Keratinocyte (primary cell): ENCODE measurements at places on chromosomes 2 and 18. TPM values are rescaled to one million over a fixed set of nuclear protein-coding genes. Genes with fewer than 3 reads are reported as not detected.

Gene HOXD12
- not detected in 3 replicates for polyA plus RNA-seq

GRCh38 chr2:181684454-181685149 is 4.3 kb upstream of the NEUROD1 start:
- no peak for DNase-seq
- H3K36me3 ChIP-seq: no peaks in the 10 kb centered on the region
- peaks cover 6% of the 10 kb centered on the region for H3K4me1 ChIP-seq
- H3K4me3 ChIP-seq: no peak overlapping the region
- no peak overlapping the region for H3K27ac ChIP-seq

GRCh38 chr2:98940102-98940501 is 4.1 kb upstream of the CRACDL start:
- no peak overlapping the region for H3K27ac ChIP-seq
- no peaks in the 10 kb centered on the region for H3K36me3 ChIP-seq
- H3K27me3 ChIP-seq: peaks cover 26% of the 10 kb centered on the region
- H3K4me1 ChIP-seq: peaks cover 5% of the 10 kb centered on the region
- no peak for DNase-seq
- no peak overlapping the region for H3K4me3 ChIP-seq

- DNase-seq: no peak
- H3K27ac ChIP-seq: no peak overlapping the region
- H3K27me3 ChIP-seq: no peaks in the 10 kb centered on the region
- no peak overlapping the region for H3K4me3 ChIP-seq
Observed at GRCh38 chr2:157468931-157469708, 25.2 kb upstream of the CYTIP start.

DNA sequence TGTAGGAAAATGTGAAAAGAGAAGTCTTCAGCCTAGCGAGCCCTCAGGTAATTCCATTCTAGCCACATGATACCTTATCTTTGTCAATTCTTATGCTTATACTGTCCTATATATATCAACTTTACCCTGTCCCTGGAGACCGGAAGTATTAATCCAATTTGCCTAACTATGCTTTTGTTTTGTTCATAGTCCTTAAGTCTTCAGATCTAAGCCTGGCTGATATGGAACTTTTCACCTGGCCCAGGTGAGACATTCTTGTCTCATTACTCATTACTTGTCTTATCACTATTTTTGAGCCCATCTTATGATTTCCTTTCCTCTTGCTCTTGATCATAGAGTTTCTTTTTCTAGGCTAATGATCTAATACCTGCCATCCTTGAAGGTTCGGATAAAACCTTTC is 194.1 kb upstream of the FANCL start:
- no peak overlapping the region for H3K27ac ChIP-seq
- H3K27me3 ChIP-seq: no peaks in the 10 kb centered on the region
- no peak overlapping the region for H3K4me3 ChIP-seq
- no peak for DNase-seq
- H3K36me3 ChIP-seq: no peaks in the 10 kb centered on the region

DNA sequence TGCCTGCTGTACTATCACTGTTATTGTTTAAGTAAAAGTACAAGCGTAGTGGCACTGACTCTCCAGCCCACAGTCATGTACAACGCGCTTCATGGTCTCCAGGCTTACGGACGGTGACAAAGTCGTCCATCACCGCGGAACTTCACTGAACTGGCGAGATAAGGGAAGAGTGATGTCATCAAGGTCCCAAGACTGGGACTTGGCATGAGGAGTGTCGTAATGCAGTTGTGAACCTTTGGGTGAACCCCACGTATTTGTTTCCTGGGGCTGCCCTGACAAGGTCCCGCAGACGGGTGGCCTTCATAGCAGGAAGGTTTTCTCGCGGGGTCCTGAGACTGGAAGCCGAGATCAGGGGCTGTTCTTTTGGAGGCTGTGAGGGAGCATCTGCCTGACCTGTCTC is 17.3 kb downstream of the NFATC1 start:
- DNase-seq: no peak
- H3K27ac ChIP-seq: no peak overlapping the region
- H3K36me3 ChIP-seq: no peaks in the 10 kb centered on the region
- H3K27me3 ChIP-seq: no peaks in the 10 kb centered on the region
- no peaks in the 10 kb centered on the region for H3K4me1 ChIP-seq
- no peak overlapping the region for H3K4me3 ChIP-seq

Gene SGPP2
- 0.76 to 7.3 TPM (median 2.6 TPM) in 3 replicates for polyA plus RNA-seq

- no peaks in the 10 kb centered on the region for H3K36me3 ChIP-seq
- H3K27ac ChIP-seq: no peak overlapping the region
- no peaks in the 10 kb centered on the region for H3K27me3 ChIP-seq
- no peaks in the 10 kb centered on the region for H3K4me1 ChIP-seq
Observed at GRCh38 chr18:57014772-57015413, 132.0 kb upstream of the BOD1L2 start.

Gene BMP10
- polyA plus RNA-seq: 0.05 TPM in 1 of 3 replicates, not detected in the others

- no peak overlapping the region for H3K4me3 ChIP-seq
- no peaks in the 10 kb centered on the region for H3K4me1 ChIP-seq
- no peak overlapping the region for H3K27ac ChIP-seq
- no peaks in the 10 kb centered on the region for H3K27me3 ChIP-seq
- no peak for DNase-seq
Observed at GRCh38 chr2:204415406-204416181, 129.7 kb upstream of the PARD3B start.

Gene MYO5B
- polyA plus RNA-seq: 6.5 to 7.7 TPM (median 6.8 TPM) in 3 replicates

GRCh38 chr2:52810460-52810859 is 957.1 kb upstream of the CHAC2 start:
- H3K36me3 ChIP-seq: no peaks in the 10 kb centered on the region
- no peaks in the 10 kb centered on the region for H3K27me3 ChIP-seq
- H3K27ac ChIP-seq: no peak overlapping the region
- no peaks in the 10 kb centered on the region for H3K4me1 ChIP-seq
- H3K4me3 ChIP-seq: no peak overlapping the region

- H3K4me1 ChIP-seq: peaks cover 19% of the 10 kb centered on the region
- no peaks in the 10 kb centered on the region for H3K27me3 ChIP-seq
- H3K27ac ChIP-seq: peak overlapping the region; percentile 97
- no peak for DNase-seq
Observed at GRCh38 chr2:61887717-61888266, 664 bp downstream of the CCT4 start.

Gene ITPRID2
- polyA plus RNA-seq: 86.3 to 146 TPM (median 91.4 TPM) in 3 replicates

DNA sequence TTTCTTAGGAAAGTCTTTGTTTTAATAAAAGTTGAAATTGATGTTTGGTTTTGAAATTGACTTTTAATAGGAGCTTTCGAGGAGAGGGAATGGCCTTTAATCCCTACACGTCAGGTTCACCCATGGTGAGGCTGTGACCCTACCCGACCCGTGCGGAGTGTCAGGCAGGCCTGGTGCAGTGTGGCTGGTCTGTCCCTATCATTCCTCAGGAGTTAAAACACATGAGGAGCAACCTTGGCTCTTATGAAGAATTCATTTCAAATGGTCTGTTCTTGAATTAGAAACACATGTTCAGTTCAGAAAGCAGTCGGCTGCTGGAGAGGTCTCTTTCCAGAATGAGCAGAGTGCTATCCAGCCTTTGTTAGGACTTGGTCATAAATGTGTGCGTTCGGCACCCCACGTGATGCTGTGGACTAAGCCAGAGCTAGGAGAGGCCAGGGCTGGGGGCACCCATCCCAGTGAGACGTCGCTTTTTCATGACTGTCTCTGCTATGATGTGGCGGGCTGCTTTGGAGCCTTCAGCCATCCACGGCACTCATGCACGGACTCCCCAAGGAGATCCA is 54.7 kb downstream of the EMILIN2 start:
- H3K27me3 ChIP-seq: peaks cover 30% of the 10 kb centered on the region
- no peak overlapping the region for H3K4me3 ChIP-seq
- DNase-seq: no peak

DNA sequence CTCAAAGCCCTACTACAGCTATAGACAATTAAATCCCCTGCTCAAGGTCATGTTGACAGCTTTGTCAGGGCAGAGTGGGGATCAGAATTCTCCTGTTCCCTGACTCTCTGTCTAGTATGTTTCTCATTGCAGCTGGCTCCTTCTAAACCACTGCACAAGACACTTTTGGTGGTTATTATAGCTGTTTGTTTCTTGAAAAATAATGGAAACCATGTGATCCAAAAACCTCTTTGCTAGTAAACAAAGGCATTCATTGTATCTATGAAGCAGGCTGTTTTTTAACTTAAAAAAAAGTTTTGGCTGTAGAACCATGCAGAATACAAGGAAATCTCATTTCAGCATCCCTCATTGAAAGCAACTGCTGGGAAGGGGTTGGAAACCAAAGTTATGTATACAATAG is 352.5 kb upstream of the EPHA4 start:
- no peaks in the 10 kb centered on the region for H3K36me3 ChIP-seq
- DNase-seq: no peak
- no peaks in the 10 kb centered on the region for H3K4me1 ChIP-seq
- H3K27ac ChIP-seq: no peak overlapping the region
- no peaks in the 10 kb centered on the region for H3K27me3 ChIP-seq

Gene SLC38A11
- not detected in 3 replicates for polyA plus RNA-seq

- DNase-seq: no peak
- peaks cover 23% of the 10 kb centered on the region for H3K4me1 ChIP-seq
- H3K27me3 ChIP-seq: no peaks in the 10 kb centered on the region
- H3K36me3 ChIP-seq: no peaks in the 10 kb centered on the region
- H3K4me3 ChIP-seq: no peak overlapping the region
Observed at GRCh38 chr18:11983592-11983991, 2.3 kb downstream of the IMPA2 start.

GRCh38 chr18:53991202-53991601 is 233.3 kb downstream of the MBD2 start:
- no peak overlapping the region for H3K27ac ChIP-seq
- H3K4me1 ChIP-seq: no peaks in the 10 kb centered on the region
- no peaks in the 10 kb centered on the region for H3K36me3 ChIP-seq

DNA sequence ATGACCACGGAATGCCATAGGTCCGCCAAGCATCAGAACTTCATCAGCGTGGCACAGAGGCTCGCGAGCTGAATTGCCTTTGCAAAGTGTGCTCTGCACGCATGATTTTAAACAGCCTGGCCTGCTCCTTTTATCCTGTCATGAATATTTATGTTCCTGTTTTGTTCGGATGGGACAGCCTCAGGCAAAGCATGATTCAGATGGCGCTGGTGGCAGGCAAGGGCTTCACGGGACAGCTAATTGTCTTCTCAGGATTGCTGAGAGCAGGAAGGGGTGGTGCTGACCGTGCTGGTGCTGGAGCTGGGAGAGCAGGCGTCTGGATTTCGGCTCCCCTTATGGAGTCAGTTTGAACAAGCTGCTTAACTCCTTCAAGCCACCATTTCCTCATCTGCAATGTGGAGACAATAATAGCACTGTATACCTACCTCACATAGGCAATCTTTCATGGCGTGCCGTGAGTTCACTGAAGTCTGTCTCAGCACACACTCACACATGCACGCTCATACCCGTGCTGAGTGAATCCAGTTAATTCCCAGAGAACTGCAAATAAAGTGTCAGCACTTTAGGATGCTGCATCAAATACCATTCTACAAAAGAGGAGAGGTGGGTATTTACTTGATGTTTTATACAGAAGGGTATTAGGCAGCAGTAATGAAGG is 79.7 kb upstream of the APCDD1 start:
- H3K4me3 ChIP-seq: peak overlapping the region; percentile 6
- DNase-seq: peak; percentile 35
- H3K4me1 ChIP-seq: peaks cover 16% of the 10 kb centered on the region
- no peaks in the 10 kb centered on the region for H3K27me3 ChIP-seq
- no peaks in the 10 kb centered on the region for H3K36me3 ChIP-seq

- H3K27ac ChIP-seq: no peak overlapping the region
- no peaks in the 10 kb centered on the region for H3K36me3 ChIP-seq
- H3K4me3 ChIP-seq: no peak overlapping the region
- peaks cover 43% of the 10 kb centered on the region for H3K4me1 ChIP-seq
- DNase-seq: no peak
Observed at GRCh38 chr2:54061272-54061671, 54.1 kb upstream of the ACYP2 start.

DNA sequence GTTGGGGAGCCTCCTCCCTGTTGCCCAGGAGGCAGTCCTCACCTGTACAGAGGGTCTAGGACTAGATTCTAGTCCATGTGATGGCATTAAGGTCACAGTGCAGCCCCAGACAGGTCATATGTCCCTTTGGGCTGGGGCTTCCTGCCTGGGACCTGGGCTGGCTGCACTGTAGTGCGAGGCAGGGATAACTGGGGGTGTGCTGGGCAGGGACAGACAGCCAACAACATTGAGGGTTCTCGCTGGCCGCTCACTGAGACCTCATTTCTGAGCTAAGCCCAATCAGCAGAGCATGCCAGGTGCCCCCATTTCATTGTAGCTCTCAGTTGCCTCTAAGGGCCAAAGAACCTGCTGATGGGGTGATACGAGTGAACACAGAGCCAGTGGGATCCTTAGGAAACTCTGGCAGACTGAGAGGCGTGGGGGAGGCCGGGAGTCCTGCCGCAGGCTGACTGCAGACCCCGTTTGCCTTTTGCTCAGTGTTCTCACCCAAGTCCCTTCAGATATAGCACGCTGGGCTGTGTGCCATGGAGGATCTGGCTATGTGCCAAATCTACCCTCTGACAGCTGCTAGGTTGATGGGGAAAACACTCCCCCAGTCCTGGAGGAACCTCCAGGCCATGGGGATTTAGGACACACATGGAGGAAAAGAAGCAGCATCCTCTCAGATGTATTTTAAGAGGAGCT is 51.9 kb downstream of the DYSF start:
- DNase-seq: no peak
- no peaks in the 10 kb centered on the region for H3K27me3 ChIP-seq
- no peak overlapping the region for H3K4me3 ChIP-seq
- no peaks in the 10 kb centered on the region for H3K36me3 ChIP-seq

Gene INHBB
- 0.01 to 0.02 TPM in 2 of 3 replicates, not detected in the other for polyA plus RNA-seq

Gene ZAP70
- 0.95 to 7.3 TPM (median 1.6 TPM) in 3 replicates for polyA plus RNA-seq

DNA sequence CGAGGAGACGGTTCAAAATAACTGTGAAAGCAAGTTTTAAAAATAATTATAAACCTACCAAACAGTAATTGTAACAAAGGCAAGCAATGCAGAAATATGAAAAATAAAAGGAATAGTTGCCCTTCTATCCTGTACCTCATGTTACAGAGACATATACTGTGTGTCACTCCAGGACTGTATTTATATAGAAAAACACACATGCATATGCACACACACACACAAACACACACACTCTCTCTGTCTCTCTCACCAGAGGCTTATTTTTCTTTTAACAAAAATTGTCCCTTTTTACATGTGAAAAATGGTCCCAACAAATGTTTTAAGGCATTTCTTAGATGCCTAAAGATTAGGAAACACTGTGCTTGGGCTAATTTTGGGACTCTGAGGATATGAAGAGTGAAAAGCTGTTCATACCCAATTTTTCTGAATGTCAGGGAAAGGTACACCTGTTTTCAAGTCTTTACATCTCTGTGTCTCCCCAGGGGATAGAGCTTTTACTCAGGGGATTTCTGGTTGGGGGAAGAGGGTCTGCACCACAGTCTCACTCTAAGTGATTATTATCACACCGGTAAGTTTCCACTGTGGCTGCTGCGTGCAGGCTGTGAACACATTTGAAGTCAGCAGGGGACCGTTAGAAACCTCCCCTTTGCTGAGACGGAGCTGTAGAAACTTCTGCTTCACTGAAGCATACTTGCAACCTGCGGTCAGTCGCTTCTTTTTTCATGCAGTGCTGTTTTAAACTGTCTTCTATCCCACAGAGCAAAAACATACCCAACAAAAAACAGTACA is 51.4 kb upstream of the SPAG16 start:
- no peak overlapping the region for H3K4me3 ChIP-seq
- no peak overlapping the region for H3K27ac ChIP-seq
- no peaks in the 10 kb centered on the region for H3K27me3 ChIP-seq
- no peaks in the 10 kb centered on the region for H3K36me3 ChIP-seq
